ENCODE measurements at places on chromosomes 6 and 20.

GRCh38 chr20:60024801-60025200 is 66.6 kb downstream of the CDH26 start:
- no peak for DNase-seq

- DNase-seq: no peak
Measured at GRCh38 chr6:100466410-100467128, 1.8 kb upstream of the SIM1 start.

DNA sequence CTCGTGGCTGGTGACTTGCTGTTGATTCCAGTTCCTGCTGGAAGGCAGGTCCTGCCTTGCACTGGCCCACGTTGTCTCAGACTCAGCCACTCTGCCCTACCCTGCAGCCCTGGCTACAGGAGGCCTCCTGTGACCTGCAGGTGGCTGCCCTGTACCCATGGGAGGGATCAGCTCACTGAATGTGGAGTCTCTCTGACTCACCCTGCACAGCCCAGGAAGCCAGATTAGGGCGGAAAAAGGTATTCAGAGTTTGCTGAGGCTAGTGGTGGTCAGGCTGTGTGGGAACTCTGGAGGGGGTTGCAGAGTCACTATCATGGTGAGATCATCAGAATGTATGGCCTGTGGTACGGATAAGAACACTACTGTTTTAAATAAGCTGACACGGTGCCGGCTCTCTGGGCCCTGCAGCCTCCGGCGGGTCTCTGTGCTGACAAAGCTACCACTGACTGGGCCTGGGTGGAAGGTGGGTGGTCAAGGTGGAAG is 24.7 kb upstream of the PYGB start:
- no peak for DNase-seq

DNA sequence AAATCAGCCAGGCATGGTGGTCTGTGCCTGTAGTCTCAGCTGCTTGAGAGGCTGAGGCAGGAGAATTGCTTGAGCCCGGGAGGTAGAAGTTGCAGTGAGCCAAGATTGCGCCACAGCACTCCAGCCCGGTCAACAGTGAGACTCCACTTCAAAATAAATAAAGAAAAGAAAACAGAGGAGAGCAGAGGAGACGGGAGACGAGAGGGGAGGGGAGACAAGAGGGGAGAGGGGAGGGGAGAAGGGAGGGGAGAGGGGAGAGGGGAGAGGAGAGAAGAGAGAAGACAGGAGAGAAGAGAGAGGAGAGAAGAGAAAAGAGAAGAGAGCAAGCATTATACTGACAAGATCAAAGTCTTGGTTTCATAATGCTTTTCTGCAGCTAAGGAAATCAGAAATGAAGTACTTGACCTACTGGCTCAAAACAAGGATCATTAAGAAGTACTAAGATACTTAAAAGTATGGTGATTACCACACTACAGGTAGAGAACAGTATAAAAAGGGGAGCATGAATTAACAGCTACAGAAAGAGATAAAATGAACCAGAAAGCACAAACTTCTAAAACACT is 30.5 kb downstream of the FAM8A1 start:
- DNase-seq: no peak

GRCh38 chr20:2814076-2814475 is 711 bp upstream of the C20orf141 start:
- no peak for DNase-seq

- DNase-seq: no peak
Measured at GRCh38 chr6:147298461-147298860, 94.2 kb downstream of the STXBP5 start.

DNA sequence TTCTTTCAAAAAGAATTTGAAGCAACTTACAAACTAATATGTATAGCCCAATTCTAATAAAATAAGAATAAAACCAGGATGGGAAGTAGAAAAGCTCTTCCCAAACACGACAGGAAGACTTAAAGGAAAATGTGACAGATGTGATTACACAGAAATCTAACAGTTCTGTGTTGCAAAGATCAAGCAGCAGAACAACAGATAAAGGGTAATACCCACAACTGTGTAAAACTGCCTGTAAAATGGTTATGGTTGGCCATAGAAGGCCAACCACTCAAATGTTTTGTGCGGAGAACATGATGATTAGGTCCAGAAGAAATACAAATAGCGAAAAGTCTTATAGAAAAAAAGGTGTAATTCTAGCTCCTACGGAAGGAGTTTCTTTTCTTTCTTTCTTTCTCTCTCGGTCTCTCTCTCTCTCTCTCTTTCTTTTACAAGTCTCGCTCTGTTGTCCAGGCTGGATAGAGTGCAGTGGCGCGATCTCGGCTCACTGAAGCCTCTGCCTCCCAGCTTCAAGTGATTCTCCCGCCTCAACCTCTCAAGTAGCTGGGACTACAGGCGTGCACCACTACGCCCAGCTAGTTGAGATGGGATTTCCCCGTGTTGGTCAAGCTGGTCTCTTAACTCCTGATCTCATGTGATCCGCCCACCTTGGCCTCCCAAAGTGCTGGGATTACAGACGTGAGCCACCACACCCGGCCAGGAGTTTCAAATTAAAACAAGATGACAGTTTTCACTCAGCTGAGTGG is 128.5 kb downstream of the QRSL1 start:
- DNase-seq: no peak

DNA sequence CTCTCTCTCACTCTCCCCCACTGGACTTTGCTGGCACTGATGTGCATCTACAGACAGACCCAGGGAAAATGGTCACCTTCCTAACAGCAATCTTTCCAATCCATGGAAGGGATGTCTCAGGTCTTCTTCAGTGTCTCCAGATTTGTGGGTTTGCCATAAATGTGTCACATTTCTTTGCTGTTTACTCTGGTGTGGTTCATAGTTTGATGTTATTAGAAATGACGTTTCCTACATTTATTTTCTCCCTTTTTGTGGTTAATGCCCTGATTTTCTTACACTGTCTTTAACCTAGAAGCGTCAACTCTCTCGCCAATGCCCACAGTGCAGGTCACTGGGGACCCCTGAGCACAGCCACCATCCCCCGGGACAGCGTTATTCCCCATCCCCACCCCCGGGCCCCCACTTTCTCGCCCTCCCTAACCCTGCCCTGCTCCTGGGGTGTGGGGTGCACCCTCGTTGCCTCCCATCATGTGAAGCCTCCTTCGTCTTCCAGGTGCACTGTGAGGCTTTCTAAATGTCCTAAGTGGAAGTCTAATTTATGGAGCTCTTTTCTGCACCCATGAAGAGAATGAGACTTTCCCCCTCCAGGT is 86.5 kb downstream of the YTHDF1 start:
- DNase-seq: no peak

GRCh38 chr6:11772109-11772825 is 6.3 kb downstream of the ADTRP start:
- DNase-seq: no peak

DNA sequence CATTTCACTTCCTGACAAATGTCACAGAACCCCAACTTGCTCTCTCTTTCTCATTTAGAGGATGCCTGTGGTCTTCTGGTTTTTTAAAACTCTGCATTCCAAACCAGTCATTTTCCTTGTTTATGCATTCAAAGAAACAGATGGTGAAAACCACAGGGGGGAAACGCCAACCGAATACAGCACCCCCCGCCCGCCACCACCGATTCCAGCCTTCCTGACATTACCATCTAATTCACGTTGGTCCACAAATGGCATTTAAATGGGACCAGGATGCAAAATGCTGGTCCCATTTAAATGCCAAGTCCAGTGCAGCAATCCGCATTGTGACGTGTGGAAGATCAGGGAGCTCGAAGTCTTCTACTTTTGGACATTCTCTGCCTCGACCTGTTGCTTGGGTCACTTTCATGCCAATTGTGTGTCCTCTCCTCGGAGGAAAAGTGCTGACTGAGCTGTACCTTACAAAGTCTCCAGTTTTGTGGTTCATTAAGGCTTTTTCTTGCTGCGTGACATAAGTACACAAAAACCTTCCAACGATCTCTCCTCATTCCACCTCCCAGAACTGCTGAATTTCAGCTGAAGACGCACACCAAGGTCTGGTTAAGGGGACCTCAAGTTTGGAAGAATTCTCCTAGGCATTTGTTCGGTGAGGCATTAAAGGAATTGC is 35.8 kb downstream of the NEDD9 start:
- no peak for DNase-seq

DNA sequence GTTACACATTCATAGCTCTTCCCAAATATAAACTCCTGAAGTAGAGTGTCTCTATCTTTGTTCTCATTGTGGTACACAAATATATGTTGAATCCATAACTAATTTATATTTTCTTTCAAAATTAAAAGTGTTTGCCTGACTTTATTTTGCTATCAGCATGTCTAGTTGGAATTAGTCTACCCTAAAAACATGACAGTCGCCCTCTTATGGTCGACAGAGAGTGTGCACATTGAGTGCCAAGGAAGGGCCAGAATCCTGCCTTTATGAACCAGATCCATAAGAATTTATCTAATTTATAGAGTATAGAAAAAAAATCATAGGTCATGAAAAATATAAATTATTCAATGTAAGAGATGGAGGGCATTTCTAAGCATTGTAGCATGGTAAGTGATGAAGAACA is 12.3 kb upstream of the DEFB112 start:
- DNase-seq: no peak

- no peak for DNase-seq
Measured at GRCh38 chr6:135159531-135159930, 21.6 kb upstream of the MYB start.

DNA sequence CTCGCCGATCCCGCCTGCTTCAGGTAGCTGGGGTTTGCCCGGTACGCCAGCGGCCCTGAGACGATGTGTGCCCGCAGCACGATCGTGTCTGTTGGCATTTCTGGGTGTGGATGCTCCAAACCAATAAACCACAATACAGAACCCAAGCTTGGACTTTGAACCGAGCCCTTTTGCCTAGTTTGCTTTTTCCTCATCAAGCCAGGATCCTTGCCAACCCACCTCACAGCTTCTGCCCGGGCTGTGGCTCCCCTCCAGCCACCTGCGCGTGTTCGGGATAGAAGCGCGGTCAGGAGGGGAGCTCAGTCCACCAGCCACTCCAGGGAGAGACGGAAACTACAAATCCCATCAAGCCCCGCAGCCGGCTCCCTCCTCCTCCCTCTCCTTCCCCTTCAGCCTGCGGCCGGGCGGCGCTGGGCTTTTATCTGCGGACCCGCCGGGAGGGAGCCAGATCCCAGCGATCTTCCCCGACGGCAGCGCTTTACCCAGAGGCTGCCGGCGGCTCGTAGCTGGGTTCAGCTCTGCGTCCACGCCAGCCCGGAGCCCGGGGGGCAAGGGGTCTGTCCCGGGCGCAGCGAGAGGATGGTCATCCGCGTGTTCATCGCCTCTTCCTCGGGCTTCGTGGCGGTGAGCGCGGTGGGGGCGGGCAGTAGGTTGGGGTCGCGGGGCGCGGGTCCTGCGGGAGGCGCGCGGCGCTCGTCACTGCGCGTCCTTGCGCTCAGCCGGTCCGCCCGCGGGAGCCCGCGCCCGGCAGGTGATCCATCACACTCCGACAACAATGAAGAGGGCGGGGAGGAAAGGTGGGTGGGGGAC is at the start of gene SH3BGRL2:
TSS of gene SH3BGRL2 (plus strand) at position 447 of the 810 bp plus-strand sequence. CDS start at position 580, 133 bp downstream.
- no peak for DNase-seq

- no peak for DNase-seq
Measured at GRCh38 chr6:117653949-117654348, 21.3 kb upstream of the NUS1 start.

- no peak for DNase-seq
Measured at GRCh38 chr20:10665027-10665561, 8.7 kb downstream of the JAG1 start.

GRCh38 chr6:88165844-88166492 is at the start of gene CNR1:
CNR1 (minus strand) TSS chr6:88166347; CDS start chr6:88145274, 21,073 bp downstream.
- no peak for DNase-seq

DNA sequence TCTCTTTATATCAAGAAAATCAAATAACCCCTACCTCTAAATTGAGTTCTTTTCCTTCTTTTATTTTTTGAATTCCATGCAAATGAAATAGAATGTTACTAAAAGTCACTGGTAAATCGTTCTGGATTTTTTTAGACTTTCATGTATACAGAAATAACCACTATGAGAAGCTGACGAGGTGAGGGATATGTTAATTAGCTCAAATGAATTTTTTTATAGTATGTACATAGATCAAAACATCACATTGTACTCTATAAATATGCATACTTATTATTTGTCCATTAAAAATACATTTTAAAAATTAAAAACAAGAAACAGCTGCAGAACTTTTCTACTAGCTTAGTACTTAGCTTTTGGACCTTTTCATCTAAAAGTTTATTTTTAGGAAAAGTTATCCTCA is 165.4 kb downstream of the DOK5 start:
- DNase-seq: no peak

DNA sequence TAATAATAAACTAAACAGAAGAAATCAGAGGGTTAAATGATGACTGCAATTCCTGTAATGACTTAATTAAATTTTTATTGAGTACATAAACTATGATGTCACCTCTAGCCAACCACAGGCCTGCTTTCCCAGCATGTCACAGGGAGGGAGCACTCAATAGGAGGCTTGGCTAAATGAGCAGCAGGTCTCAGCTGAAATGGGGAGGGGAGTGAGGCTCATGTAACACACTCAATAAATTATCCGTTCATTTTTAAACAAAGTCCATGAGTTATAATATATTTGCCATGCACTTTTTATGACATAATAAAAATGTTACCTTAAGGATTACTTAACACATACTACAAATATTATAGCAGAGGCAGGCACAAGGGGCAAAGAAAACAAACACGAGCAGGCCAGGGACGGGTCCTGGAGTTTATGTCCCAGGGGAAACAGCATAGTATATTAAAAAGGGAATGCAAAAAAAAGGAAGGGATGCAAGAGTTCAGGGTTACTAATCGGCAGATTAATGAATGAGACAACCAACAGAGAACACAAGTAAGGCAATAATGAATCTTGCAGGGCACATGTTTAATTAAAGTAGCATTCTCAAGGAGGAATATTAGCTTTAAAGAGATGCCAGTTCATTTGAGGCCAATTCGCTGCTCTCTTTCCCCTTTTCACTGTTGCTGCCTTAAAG is 27.1 kb upstream of the FAM83C start:
- DNase-seq: no peak

DNA sequence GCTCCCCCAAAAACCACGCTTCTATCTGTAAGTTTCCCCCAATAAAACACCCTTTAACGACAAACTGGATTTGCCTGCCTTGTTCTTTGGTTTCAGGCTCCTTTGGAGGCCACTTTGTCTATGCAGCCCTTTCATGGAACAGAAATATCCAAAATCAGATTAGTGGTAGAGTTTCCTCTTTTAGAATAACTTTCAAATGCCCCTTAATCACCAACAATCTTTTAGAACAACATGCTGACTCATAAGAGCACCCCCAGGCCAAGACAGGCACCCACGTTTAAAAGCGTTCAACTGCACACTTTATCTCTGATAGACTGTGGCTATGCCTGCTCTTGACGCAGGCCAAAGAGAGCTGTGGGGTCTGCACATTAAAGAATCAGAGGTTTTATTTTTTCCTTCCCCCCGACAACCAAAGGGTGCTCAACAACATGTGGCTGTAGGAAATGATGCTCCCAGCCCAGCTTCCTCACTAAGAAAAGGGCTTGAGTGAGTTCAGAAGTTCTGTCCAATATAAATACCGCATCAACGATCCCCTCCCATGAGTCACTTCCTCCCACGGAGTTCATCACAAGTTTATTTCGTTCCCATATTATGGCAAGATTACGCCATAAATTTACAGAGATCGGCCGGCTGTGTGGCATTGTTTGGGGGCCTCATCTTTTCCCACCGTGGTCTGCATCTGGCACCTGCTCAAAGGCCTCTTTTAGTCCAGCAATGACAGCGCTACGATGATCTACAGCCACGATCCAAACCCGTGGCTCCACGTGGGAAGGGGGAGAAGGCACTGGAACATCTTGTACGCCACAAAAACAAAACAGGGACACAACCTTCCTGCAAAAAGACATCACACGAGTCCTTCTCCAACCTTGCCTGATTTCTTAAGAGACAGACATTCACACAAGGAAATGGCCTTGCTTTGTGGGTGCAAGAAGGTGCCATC is 88.8 kb upstream of the NFATC2 start:
- DNase-seq: no peak

GRCh38 chr6:158686791-158687381 is 37.0 kb downstream of the SYTL3 start:
- DNase-seq: no peak

Measured in memory B cell (primary cell).